SJSA1 (cell line): ENCODE measurements at places on chromosomes 4 and X. TPM values are rescaled to one million over a fixed set of nuclear protein-coding genes. Genes with fewer than 3 reads are reported as not detected.

DNA sequence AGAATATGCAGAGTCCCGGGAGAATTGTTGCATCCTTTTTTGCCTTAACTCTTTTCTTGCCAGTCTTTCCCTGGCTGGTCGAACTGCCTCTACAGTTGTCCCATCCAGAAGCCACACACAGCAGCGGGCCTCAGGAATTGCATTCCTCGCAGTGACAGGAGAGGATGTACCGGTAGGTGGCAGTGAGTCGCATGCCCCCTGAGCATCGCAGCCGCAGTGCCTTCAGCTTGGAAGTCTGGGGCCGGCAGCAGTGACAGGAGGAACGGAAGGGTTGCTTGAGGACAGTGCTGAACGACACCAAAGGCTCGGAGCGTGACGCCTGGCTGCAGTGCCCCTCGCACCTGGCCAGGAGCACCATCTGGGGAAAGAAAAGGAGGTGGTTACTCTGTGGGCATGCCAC is 23.5 kb downstream of the NDP start:
- DNase-seq: no peak

SMIM20 gene
- 16.0 and 34.8 TPM in 2 replicates for total RNA-seq

DNA sequence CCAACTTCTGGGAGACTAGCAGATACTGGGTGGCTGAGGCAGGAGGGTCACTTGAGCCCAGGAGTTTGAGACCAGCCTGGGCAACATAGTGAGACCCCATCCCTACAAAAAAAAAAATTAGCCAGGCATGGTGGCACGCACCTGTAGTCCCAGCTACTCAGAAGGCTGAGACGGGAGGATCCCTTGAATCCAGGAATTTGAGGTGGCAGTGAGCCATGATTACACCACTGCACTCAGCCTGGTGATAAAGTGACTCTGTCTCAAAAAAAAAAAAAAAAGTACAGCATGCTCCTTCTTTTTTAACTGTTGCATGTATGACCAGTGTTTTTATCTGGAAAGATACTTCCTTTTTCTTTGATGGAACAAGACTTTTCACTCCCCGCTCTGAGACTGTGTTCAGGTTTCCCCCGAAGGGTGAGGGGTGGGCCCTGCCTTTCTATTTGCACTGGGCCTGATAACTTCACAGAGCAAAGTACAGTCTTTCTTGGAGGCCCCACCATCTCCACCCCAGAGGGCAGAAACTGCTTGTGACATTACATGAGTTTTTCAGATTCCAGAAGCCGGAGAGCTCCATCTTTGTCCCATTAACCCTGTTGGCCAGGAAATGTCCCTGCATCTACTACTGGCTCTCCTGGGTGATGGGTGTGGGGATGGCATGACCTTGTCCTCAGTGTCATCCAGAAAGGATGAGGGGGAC is 35.2 kb downstream of the NYX start:
- no peak for DNase-seq

DNA sequence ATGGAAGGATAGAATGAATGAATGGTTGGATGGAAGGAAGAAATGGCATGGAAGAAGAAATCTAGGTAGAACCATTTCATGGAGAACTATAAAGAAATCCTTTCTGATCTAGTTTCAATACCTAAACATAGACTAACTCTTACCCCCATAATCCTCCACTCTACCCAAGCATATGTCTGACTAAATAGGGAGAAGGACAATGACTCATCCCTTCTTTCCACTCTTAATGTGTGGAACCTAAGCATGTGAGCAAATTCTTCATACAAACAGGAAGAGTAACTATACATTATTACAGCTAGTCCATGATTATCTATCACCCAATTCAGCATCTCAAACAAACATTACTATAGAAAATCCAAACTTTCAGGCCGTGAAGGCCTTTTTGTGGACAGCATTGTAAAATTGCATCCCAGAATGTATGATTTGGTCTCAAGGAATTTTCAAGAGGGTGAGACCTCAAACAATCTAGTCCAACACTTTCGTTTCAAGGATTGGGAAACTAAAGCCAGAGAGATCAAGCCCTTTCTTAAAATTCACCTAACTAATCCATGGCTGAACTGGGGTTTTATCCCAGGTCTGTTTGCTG is 11.2 kb downstream of the C1QTNF7 start:
- no peak for DNase-seq

BST1 gene
- total RNA-seq: 14.2 and 19.3 TPM in 2 replicates

- no peak for DNase-seq
Observed at GRCh38 chrX:97766501-97767095, 882.9 kb downstream of the RPA4 start.

DNA sequence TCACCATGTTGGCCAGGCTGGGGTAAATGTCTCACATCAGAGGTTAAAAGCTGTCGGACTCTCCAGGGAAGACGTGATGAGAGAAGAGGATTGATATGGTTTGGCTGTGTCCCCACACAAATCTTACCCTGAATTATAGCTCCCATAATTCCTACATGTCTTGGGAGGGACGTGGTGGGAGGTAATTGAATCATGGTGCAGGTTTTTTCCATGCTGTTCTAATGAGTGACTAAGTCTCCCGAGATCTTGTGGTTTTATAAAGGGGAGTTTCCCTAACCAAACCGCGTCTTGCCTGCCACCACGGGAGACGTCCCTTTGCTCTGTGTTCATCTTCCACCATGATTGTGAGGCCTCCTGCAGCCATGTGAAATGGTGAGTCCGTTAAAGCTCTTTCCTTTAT is 64.4 kb downstream of the ASMT start:
- DNase-seq: peak; percentile 50

GRCh38 chr4:118357601-118358000 is 4.8 kb upstream of the PRSS12 start:
- no peak for DNase-seq

ADGRL3 gene
- total RNA-seq: not detected in 2 replicates

DNA sequence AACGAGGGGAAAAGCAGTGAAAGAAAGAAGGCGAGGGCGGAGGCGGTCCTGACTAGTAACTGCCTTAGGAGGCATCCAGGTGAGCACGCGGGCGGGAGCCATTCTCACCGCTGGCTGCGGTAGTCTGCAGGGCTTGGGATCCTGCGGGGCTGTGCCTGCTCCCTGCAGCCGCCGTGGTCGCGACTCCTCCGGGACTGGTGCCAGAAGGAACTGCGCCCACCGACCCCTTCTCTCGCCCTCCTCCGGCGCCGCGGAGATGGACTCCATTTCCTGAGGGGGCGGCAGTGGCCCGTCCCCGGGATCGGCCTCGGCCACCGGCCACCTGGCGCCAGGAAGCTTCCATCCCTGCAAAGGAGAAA is 543 bp downstream of the NFXL1 start:
- no peak for DNase-seq

CFAP47 gene
- total RNA-seq: not detected in 2 replicates

HEPH gene
- total RNA-seq: 5.8 and 9.6 TPM in 2 replicates

PPP1R2C gene
- not detected in 2 replicates for total RNA-seq

GRCh38 chr4:172344308-172344938 is 531.2 kb downstream of the GALNTL6 start:
- no peak for DNase-seq
